ENCODE measurements at places on chromosomes 13 and 19.
A peak's percentile ranks its signal among the peaks of the same experiment; 100 is the strongest.

GRCh38 chr19:34984287-34984686 is 15.8 kb upstream of the GRAMD1A start:
- DNase-seq = no peak

GRCh38 chr13:71828117-71828516 is 38.9 kb downstream of the DACH1 start:
- DNase-seq = no peak

DNA sequence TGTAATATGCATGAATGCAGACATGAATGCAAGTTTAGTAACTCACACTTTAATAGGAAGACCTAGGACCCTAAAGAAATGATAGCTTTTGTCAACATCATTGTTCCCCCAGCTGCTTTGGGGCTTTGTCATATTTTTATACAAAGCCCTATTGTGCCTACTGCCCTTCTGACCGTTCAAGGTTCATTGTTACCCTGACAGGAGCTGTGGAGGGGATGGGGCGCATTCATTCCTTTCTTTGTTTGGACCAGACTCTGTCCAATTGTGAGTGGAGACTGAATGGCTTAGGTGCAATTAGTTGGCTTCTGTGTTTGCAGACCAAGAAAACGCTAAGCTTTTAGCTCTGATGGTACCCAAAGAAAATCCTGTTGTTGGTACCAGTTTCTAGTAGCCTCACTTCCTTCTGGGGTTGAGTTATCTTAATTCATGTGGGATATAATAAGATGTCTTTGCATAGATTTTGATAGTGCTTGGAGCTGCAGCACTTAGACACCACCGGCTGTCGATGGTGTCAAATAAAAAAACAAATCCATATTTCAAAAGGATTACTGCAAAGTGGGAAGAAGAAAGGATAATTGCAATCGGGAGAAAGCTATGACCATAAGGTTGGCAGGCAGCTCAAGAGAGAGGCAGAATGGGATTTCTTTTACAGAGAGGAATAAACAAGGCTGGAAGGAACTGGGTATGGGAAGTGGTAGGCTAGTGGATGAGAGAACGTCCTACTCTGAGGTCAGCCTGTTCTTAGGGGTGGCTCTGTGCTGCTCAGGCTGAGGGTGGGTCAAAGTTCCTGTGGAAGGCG is 133.9 kb upstream of the TMTC4 start:
- no peak for DNase-seq

- DNase-seq = no peak
These were observed 99.6 kb upstream of the HTR2A start for GRCh38 chr13:46996316-46997030.

- DNase-seq = no peak
These were observed 14.3 kb downstream of the CCDC97 start for GRCh38 chr19:41324231-41324702.

DNA sequence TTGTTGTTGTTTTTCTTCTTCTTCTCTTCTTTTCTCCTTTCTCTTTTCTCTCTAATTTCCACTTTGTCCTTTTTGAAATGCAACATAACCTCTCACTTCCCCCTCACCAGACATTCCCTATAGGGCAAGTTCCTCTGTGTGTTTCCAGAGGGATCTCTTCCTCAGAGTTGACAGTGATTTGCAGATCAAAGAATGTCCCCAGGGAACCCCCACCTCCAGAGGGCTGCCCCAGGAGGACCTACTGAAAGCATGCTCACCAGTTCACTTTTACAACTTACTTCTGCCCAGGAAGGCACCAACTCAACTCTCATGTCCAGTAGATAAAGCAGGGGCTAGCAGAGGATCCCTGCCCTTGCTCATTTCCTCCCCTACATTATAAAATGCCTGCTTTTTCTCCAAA is 1648.0 kb downstream of the PCDH9 start:
- DNase-seq = no peak

GRCh38 chr13:66357463-66357862 is 872.7 kb downstream of the PCDH9 start:
- no peak for DNase-seq

- peak; percentile 19 for DNase-seq
These were observed 15.3 kb downstream of the IZUMO2 start for GRCh38 chr19:50147462-50148423.

GRCh38 chr13:100533588-100534041 is 55.0 kb downstream of the GGACT start:
- DNase-seq = no peak

GRCh38 chr13:101614491-101614890 is 162.0 kb downstream of the ITGBL1 start:
- no peak for DNase-seq

DNA sequence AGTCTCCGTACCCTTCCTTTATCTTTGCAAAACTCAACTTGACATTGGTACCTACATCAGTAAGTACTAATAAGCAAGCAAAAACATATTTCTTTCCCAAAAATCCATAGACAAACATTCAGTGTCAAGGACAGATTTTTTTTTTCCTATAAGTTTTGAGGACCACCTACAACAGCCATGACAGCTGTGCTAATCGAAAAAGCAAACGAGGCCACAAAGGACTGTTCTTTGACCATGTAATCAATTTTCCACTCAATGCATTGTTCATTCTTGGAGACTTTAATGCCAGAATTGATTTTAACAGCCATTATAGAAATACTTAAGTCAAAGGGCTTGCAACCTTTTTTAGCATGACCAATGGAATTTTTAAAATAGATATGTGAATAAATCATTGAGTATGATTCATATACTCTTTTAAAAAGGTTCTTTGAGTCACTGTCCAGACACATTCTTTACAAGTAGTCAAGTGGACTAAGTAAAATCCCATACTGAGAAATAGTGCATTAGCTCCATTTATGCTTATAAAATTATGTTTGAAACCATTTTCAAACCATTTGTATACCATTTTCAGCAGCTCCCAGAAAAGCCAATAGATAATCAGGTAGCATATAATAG is 323.9 kb downstream of the MZT1 start:
- DNase-seq = no peak

DNA sequence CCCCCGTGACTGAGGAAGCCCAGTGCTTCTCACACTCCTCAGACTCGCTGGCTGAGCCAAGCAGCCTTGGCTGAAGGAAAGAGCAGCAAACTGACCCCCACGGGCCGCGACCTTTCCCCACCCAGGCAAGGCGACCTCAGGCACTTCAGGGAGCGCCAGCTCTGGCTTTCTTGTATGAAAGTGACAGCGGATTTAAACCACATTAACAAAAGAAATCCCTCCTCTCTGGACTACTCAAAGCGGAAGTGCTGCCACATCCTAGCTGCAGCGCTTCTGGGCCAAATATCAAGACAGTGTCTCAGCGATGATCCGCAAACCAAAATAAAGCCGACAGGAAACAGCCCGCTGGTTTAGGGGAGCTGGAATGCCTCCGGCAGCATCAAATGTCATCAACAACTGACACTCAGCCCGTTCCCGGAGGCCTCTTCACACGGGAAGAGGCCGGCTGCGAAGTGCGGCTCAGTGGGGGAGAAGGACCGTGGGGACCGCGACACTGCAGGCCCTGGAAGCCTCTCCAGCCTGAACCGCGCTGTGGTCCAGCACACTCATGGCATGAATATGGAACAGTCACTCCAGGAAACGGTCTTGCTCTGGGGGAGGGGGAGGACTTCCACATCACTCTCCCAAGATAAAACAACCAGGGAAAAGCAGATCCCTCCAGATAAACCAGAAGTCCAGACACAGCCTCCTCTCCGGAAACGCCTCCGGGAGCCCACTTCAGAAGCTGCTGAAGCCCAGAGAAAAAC is 1.4 kb downstream of the RASA3 start:
- no peak for DNase-seq

DNA sequence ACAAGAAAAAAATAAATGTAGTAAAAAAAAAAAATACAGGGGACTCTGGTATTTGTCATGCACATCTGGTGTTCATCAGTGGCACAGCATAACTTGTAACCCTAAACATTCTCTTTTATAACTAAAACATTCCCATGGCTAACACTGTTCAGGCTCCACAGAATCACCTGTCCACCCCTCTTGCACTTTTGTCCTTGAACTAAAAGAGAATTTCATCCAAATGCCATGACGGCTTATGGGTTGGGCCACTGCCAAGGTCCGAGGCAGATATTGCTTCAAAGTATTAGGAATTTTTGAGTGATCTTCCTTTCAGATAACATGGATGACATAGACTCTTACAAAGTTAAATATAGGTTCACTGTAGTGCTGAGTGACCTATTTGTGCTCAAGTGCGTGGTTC is 25.7 kb upstream of the SERP2 start:
- DNase-seq = no peak

DNA sequence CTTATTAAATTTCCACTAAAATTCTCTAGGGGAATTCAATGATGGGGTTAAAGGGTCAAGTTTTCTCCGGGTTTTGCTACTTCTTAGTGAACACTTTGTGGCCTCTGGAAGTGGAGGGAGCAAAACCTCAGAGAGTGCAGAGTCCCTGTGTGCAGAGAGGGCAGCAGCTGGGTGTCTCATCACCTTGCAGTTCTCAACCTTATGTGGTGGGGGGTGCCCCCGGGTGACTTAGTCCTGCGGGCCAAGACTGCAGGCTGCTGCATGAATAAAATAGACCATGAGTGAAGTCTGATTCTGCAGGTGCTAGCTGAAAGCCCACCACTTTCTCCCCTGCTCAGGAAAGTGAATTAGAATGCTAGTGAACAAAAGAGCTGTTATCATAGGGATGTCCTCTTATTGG is 191.6 kb downstream of the DLEU7 start:
- no peak for DNase-seq

GRCh38 chr19:8054169-8054568 is 1.6 kb downstream of the CCL25 start:
- DNase-seq = no peak

DNA sequence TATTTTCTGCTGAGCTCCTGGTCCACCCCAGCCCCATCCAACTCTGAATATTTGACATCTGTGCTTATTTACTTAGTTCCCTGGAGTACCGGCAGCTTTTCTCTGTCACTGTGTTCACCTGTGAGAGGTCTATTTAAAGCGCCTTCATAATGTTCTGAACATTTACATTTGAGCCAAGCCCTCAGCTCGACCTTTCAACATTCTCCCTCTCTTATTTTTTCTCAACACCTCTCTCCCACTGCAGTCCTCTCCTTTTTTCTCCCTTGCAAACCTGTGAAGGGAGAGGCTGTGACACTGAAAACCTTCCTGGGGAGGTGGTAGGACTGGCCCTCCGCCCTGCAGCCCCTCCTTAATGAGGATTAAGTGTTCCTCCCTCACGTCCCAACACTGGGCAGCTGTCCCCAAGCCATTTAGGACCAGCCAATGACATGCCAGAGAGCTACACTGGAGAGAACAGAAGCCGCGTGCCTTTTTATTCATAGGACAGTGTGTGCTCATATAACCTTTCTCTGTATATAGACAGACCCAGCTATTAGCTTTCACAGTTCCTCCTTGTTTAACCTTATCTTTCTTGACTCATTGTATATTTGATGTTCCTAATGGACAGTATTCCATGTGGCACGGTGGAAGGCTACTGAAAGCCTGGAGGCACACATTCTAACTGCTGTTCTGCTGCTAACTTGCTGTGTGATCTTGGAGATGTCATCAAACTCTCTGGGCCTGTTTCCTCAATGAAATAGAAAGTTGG is 134.8 kb downstream of the NUFIP1 start:
- no peak for DNase-seq

GRCh38 chr19:11435057-11435832 is at the start of the genes ODAD3 and PRKCSH:
Gene ODAD3 (minus strand): TSS chr19:11435121. CDS start chr19:11435016, 105 bp downstream.
Gene PRKCSH (plus strand): TSS chr19:11435635. CDS start chr19:11436118, 483 bp downstream.
- peak; percentile 97 for DNase-seq

DNA sequence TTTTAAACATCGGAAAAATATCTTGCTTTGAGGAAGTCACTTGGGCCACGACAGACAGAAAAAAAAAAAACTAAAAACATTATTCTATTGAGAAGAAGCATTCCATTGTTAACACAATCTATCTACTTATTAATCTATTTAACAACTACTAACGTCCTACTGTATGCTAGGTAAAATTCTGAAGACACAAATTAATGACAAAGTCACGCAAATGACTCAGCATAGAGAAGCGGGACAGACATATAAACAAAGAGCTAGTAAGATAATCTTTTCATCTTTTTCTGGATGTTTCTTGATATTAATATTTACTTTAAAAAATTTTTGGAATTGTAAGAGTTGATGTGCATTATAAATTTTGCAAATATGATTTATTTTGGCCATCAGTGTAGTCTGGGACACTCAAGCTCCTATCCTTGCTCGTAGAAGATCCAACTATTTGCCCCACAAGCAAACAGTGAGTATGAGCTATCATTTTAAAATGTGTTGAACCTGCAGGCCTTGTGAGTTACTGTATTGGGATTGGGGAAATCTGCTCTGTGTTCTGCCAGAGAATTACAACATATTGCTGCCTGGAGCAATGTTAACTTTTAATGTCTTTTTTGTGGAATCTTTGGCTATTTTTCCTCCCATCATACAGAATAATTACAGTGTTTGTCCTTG is 109.1 kb downstream of the PCDH9 start:
- no peak for DNase-seq

- peak; percentile 96 for DNase-seq
These were observed at the start of gene ZNF414 for GRCh38 chr19:8513687-8514504. Gene ZNF414 (minus strand): TSS chr19:8514167. CDS start chr19:8514046, 121 bp downstream.

GRCh38 chr19:54422136-54422535 is 6.9 kb downstream of the TTYH1 start:
- no peak for DNase-seq

GRCh38 chr13:74825152-74825937 is 656.6 kb downstream of the TBC1D4 start:
- no peak for DNase-seq

- DNase-seq = no peak
These were observed 1514.7 kb upstream of the MIR17HG start for GRCh38 chr13:89832827-89833226.

- DNase-seq = no peak
These were observed 927.6 kb upstream of the ATXN8OS start for GRCh38 chr13:69180034-69180433.

DNA sequence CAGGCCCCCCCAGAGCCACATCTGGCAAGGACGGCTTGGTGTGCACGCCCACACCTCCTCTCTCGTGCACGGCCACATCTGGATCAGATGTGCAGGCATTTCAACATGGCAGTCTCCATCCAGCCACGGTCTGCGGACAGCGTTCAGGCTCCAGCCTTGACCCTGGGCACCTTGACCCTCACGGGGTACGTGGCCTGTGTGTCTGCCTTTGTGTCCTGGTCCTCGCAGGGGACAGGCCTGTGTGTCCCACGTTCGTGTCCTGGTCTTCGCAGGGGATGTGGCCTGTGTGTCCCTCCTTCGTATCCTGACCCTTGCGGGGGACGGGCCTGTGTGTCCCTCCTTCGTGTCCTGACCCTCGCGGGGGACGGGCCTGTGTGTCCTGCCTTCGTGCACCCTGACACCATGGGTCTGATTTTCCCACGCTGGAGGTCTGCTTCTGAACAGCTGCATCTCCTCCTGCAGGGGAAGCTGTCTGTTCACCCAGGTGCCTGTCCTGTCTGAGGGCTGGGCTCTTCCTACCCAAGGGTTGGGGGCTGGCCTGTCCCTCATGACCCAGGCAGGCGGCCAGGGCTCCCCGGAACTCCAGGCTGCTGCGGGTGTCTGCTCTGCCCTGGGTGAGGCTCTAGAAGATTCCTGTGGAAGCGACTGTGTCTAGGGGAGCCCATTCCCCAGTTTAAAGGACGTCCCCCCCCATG is 25.3 kb downstream of the RASA3 start:
- no peak for DNase-seq
